HCT116 (cell line): ENCODE measurements at places on chromosomes 3 and 15. TPM values are rescaled to one million over a fixed set of nuclear protein-coding genes. Genes with fewer than 3 reads are reported as not detected.
A peak's percentile ranks its signal among the peaks of the same experiment; 100 is the strongest.

GRCh38 chr15:93823971-93824913 lies 407.1 kb upstream of the MCTP2 start:
- no peak overlapping the region for H3K27ac ChIP-seq
- no peaks in the 10 kb centered on the region for H3K27me3 ChIP-seq
- H3K4me3 ChIP-seq = no peak overlapping the region
- no peak for DNase-seq
- no peaks in the 10 kb centered on the region for H3K4me1 ChIP-seq

GRCh38 chr3:51500632-51501131 lies 867 bp upstream of the DCAF1 start:
- H3K4me1 ChIP-seq = peaks cover 17% of the 10 kb centered on the region
- H3K27me3 ChIP-seq = no peaks in the 10 kb centered on the region
- peak overlapping the region; percentile 72 for H3K4me3 ChIP-seq
- peak overlapping the region; percentile 89 for H3K27ac ChIP-seq

DNA sequence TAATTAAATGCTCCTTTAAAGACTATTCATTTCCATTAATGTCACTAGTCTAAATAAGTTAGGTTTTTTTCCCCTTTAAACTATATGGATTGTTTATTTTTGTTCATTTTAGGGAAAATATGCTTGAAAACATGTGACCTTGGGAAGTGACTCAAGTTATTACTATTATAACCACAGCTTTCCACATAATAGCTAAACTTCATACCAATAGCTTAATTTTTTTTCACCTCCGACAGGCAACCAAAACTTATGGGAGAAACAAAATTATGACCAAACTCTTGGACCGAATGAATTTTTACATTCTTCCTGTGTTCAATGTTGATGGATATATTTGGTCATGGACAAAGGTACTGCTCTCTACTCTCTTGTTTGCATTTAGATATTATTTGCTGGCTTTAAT lies 16.2 kb downstream of the CPA3 start:
- DNase-seq = no peak
- H3K27ac ChIP-seq = no peak overlapping the region
- H3K27me3 ChIP-seq = no peaks in the 10 kb centered on the region
- no peak overlapping the region for H3K4me3 ChIP-seq
- H3K36me3 ChIP-seq = no peaks in the 10 kb centered on the region

DNA sequence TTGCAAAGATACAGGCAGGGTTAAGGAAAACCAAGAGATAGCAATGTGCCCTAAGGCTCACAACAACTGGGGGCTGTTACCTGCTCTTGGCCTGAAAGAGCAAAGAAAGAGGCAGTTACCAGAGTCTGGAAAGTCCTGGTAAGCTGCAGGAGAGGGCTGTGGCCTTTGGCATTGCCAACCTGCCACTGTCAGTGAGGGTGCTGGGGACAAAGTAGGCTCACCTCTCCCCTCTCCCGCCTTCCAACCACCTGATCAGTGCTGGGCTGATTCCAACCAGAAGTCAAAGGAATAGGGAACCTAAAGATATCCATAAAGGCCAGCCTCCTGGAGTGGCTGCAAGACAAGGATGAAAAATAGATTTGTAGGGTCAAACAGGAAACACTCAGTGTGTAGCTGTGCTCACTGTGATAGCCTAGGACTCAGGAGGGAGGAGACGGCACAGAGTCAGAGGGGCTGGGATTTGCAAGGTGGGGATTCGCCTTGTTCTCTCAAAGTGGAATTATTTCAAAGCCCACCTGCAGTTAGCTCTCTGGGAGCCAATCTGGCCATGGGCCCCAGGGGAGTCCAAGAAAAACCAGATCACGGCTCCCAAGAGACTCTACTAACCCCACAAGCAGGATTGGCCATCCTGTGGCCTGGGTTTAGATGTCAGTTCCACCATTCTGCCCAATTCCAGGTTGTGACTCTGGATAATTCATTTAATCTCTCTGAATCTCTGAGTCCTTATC lies 204.0 kb upstream of the BCL6 start:
- no peak overlapping the region for H3K27ac ChIP-seq
- H3K4me1 ChIP-seq = no peaks in the 10 kb centered on the region
- DNase-seq = no peak
- H3K36me3 ChIP-seq = no peaks in the 10 kb centered on the region
- no peak overlapping the region for H3K4me3 ChIP-seq

DNA sequence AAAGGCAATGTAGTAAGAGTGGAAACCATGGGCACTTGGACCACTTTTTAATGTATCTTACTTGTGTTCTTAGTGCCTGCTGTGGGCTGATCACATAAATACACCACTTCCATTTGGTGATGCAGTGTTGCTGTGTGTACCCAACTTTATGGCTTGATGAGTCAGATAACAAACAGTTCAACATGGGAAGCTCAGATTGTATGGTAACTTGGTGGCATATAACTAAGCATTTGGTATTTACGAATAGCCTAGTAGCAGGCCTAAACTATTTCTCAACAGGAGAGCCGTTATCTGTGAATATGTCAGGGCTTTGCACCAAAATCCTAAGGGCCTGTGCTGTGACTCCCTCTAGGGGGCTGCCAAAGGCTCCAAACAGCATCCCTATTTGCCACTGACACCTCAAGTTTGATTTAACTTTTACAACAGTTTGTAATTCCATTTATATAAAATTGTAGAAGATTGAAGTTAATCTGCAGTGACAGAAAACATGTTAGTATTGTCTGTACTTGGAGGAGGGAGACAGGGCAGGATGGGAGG lies 640.4 kb upstream of the CADM2 start:
- no peaks in the 10 kb centered on the region for H3K4me1 ChIP-seq
- H3K27me3 ChIP-seq = no peaks in the 10 kb centered on the region
- no peak overlapping the region for H3K4me3 ChIP-seq

- no peaks in the 10 kb centered on the region for H3K27me3 ChIP-seq
- H3K36me3 ChIP-seq = no peaks in the 10 kb centered on the region
- no peak overlapping the region for H3K4me3 ChIP-seq
- no peak overlapping the region for H3K27ac ChIP-seq
These were observed 115.4 kb downstream of the MYLK start for GRCh38 chr3:123768480-123769355.

The CA12 gene
- total RNA-seq = 1.8 TPM

The C3orf80 gene
- total RNA-seq = 2.4 TPM
